ENCODE measurements at places on chromosomes 6 and 20.

DNA sequence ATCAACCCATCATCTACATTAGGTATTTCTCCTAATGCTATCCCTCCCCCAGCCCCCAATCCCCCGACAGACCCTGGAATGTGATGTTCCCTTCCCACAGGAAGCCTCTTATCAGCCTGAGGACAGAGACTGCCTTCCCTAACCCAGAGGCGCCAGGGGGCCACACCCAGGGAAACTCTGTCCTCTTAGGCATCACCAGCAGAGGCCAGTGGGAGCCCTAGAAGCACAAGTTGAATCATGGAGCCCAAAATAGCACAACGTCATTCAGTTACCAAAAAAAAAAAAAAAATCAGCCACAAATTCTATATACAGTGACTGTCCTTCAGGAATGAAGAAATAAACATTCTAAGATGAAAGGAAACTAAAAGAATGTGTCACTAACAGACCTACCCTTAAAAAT lies 625.7 kb downstream of the TFAP2A start:
- DNase-seq = no peak

- no peak for DNase-seq
Observed at GRCh38 chr6:72669324-72669723, 47.5 kb downstream of the KCNQ5 start.

- no peak for DNase-seq
Observed at GRCh38 chr20:59289994-59290393, 10.4 kb upstream of the EDN3 start.

DNA sequence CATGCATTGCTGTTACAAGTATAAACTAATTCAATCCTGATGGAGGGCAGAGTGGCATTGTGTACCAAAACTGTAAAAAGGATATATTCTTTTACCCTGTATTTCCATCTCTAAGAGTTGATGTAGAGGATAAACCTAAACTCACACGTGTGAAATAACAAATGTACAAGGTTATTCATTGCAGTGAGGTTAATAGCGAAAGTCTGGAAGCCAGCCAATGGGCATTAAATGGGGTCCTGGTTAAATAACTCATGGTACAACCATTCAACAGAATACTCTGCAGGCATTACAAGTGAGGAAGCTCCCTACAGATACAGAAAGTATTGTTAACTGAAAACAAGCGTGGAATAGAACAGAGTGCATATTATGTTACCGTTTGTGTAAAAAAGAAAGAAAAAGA lies 56.9 kb downstream of the BCAS1 start:
- DNase-seq = no peak

DNA sequence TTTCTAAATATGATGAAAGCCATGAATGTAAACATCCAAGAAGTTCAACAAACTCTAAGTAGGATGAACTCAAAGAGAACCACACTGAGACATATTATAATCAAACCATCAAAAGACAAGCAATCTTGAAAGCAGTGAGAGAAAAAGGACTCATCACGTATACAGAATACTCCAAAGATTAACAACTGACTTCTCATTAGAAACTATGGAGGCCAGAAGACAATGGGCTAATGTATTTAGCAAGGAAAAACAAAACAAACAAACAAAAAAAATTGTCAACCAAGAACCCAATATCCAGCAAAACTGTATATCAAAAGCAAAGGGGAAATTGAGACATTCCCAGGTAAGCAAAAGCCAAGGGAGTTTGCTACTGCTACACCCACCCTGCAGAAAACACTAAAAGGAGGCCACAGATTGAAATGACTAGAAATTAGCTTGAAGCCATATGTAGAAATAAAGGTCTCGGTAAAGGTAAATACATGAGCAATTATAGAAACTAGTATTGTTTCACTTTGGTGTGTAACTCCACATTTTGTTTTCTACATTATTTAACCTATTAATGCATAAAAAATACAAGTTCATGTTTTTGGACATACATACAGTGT lies 301.1 kb upstream of the QKI start:
- DNase-seq = no peak

DNA sequence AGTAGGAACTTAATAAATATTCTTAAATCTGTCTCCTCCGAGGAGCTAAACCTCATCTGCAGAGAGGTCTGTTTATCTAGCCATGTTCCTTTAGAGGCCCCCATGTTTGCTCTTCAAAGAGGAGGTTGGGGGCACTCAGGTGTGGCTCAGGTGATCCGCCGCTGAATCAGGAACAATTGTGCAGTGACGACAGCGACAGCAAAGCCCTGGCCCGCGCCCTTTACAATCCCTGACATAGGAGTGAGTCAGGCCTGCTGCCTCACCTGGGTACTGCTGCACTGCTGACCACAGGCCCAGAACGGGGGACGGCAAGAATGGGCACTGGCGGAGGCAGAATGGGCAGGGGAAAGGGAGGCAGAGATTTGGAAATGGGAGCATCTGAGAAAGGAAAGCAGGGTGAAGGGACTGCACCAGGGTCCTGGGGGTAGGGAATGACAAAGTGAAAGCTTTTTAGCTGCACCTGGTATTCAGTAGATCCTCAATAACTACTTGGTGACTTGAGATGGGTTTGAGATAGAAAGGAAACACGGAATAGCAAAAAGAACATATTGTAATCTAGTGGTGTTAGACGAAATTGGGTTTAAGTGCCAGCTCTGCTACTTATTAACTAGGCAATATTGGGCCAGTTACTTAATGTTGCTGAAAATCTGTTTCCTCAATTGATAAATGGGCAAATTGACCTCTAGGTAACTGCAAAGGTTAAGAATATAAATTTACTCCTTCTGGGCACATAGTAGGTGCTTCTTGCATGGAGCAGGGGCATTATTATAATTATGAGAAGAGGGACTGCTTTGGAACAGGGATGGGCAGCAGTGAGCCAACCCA lies 5.4 kb upstream of the IER3 start:
- DNase-seq = no peak
